T-cell (primary cell): ENCODE measurements at places on chromosomes 1 and 21.
A peak's percentile ranks its signal among the peaks of the same experiment; 100 is the strongest.

DNA sequence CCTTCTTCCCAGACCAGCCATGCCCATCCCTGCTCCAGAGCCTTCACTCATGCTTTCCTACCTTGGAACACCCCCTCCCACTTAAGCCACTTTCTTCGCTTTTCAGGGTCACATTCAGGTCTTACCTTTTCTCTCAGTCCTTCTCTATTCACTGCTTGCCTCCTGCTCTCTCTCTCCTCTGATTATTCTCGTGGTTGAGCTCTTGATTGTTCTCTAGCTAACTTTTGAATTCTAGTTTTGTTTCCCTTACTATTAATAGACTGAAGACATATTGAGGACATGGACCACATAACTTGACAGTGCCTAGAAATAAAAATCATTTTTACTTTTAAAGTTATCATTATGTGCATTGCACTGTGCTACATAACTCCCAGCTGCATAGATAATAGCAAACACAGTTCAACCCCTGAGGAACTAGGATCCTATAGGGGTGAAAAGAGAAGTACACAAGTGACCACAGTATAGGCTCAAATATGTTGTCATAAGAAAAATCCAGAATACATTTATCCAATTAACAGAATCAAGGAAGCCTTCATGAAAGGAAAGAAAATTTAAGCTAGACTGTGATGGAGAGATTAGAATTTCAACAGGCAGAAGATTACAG lies 21.5 kb downstream of the INSL5 start:
- no peak for DNase-seq

DNA sequence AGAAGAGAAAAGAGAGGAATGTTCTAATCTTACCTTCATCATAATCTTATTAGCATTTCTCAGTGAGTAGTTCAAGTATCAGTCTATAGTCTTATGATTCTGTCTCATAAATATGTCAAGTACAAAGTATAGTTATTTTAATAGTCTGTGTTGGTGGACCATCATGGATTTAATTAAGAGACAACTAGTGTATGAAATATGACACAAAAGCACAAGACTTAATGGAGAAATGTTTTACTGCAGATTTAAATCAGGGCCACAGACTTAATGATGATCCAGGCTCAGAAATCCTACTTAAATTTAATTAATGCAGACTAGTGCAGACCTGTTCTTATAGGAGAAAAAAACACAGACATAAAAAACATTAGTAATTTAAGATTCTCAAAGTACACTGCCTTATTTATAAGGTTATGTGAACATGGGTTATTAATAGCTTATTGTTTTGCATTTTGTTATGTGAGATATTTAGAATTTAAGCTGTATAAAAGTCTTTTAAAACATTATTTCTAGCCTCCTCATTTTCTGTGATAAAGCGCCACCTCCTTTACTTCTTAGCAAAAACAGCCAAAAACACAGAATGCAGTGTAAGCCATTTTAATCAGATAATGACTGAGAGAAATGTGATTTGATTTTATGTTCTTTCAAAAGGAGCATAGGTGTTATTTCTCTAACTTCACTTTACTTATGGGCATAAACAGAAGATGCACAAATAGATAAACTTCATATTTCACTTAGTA lies 255.0 kb upstream of the SNX7 start:
- no peak for DNase-seq

GRCh38 chr1:177627148-177627910 lies 342.5 kb downstream of the SEC16B start:
- DNase-seq = no peak

- no peak for DNase-seq
Observed at GRCh38 chr1:205599669-205600042, 32.2 kb downstream of the ELK4 start.

DNA sequence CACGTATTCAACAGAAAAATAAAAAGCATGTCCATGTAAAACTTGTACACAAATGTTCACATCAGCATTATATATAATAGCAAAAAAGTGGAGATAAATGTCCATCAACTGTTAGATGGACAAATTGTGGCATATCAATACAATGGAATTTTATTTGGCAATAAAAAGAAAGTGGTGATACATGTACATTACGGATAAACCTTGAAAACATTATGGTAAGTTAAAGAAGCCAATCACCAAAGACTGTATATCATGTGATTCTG lies 76.9 kb downstream of the EIF4G3 start:
- DNase-seq = no peak

GRCh38 chr1:109891930-109892329 lies 18.7 kb upstream of the CSF1 start:
- DNase-seq = no peak

GRCh38 chr1:17485281-17485680 lies 45.8 kb upstream of the RCC2 start:
- no peak for DNase-seq

GRCh38 chr1:2967881-2968280 lies 53.4 kb upstream of the ACTRT2 start:
- no peak for DNase-seq

DNA sequence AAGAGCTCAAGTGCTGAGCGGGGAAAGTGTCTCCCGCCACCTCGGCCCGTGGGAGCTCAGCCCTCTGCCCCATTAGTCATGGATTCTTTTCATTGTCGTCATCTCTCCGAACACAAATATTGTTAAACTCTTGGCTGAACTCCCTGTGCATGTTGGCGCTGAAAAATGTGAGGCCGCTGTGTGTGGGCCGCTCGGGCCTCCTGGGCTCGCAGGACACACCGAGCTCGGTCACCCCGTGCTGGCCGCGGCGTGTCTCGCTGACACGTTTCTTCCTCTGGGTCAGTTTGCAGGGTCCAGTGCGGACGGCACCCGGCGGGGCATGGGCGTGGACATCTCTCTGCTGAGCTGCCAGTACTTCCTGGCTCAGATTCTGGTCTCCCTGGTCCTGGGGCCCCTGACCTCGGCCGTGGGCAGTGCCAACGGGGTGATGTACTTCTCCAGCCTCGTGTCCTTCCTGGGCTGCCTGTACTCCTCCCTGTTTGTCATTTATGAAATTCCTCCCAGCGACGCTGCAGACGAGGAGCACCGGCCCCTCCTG lies 25.6 kb downstream of the SLC45A1 start:
- DNase-seq = no peak

DNA sequence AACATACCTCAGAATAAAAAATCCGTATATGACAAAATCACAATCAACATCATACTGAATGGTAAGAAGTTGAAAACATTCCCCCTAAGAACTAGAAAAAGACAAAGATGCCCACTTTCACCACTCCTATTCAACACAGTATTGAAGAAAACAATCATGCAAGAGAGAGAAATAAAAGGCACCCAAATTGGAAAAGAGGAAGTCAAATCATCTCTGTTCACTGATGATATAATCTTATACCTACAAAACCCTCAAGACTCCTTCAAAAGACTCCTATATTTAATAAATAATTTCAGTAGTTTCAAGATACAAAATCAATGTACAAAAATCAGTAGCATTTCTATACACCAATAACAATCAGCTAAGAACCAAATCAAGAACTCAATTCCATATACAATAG lies 14.7 kb downstream of the PGLYRP4 start:
- DNase-seq = no peak

DNA sequence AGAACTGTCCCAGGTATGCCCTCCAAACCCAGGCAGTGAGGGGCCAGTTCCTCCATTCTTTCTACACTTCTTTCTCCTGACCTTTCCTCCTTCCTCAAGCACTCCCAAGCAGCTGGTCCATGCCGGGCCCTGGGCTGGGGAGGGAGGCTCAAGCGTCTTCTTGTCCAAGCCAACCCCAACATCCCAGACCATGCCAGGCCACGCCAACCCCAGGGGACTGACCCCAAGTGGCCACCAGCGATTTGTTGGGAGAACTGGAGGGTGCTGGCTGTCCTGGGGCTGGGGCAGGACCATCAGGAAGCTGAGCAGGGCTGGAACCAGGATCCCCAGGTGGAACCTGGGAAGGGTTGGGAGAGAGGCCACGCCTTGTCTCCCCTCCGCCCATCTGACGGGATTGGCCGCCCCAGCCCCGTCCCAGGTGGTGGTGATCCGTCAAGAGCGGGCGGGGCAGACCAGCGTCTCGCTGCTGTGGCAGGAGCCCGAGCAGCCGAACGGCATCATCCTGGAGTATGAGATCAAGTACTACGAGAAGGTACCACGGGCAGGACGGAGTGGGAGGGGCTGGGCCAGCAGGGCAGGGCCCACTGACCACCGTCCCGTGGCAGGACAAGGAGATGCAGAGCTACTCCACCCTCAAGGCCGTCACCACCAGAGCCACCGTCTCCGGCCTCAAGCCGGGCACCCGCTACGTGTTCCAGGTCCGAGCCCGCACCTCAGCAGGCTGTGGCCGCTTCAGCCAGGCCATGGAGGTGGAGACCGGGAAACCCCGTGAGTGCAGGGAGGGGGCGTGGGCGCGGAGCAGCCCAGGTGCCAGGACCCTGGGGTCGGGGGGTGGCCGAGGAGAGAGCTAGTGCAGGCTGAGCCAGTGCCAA lies 29.9 kb downstream of the EPHA8 start:
- DNase-seq = no peak

GRCh38 chr1:21633992-21634805 lies 35.0 kb downstream of the RAP1GAP start:
- no peak for DNase-seq

DNA sequence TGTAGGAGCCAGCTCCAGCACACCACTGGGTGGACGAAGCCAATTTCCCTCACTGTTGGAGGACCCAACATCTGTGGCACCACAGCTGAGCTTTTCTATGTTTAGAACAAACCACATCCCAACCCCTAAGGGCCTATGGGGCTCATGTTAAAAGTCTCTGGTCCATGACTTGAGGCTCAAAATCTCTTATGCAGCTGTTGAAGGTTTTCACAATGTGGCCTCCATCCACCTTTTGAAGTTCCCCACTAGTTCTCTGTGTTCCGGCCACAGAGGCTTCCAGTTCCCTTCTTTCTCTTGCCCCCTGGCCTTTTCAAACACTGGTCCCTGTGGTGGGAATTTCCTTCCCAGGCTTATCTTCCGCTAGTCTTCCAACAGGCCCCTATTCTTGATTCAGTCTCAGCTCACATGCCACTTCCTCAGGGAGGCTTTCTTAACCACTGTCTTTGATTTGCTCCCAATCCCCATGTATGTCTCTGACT lies 3.9 kb upstream of the IFNLR1 start:
- no peak for DNase-seq

- DNase-seq = no peak
Observed at GRCh38 chr1:32696041-32696440, 6.5 kb downstream of the SYNC start.

- DNase-seq = no peak
Observed at GRCh38 chr1:187477103-187477502, 648.4 kb downstream of the PLA2G4A start.

GRCh38 chr1:33004613-33005012 lies 32.1 kb downstream of the AK2 start:
- no peak for DNase-seq

- DNase-seq = no peak
Observed at GRCh38 chr1:216945538-216946080, 222.4 kb upstream of the ESRRG start.

DNA sequence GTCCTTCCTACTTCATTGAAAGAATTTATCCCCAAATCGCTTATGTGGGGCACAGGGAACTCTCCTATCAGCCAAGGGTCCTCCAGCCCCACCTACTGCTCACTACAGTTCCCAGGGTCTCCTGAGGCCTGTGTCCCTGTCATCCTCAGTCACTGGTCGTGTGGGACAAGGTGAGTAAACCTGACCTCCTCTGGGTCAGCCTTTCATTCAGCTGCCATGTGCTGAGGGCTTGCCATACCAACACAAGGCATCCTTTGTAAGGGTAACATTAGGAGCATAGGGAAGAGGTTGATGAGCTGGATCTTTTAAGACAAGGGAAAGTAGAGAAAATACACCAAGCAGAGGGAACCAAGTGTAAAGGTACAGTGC lies 11.2 kb upstream of the SNAPIN start:
- no peak for DNase-seq

GRCh38 chr1:109425391-109426280 lies 612 bp downstream of the PSMA5 start:
- DNase-seq = peak; percentile 40

DNA sequence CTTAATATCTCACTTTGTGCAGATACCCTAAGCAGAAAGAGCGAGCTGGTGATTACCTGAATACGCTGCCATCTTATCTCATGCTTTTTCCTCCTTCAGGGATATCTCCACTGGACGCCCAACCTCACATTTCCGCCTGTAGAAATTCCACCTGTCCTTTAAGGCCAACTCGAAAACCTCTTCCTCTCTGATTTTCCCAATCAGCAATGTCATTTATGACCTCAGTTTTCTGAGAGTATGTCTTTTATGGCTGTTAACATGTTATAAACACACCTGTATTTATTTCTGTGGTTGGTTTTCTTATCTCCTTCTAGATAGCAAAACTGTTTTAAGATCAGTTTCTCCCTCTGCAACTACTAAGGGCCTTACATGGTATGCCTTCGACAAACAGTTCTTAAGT lies 41.1 kb downstream of the CD34 start:
- no peak for DNase-seq

DNA sequence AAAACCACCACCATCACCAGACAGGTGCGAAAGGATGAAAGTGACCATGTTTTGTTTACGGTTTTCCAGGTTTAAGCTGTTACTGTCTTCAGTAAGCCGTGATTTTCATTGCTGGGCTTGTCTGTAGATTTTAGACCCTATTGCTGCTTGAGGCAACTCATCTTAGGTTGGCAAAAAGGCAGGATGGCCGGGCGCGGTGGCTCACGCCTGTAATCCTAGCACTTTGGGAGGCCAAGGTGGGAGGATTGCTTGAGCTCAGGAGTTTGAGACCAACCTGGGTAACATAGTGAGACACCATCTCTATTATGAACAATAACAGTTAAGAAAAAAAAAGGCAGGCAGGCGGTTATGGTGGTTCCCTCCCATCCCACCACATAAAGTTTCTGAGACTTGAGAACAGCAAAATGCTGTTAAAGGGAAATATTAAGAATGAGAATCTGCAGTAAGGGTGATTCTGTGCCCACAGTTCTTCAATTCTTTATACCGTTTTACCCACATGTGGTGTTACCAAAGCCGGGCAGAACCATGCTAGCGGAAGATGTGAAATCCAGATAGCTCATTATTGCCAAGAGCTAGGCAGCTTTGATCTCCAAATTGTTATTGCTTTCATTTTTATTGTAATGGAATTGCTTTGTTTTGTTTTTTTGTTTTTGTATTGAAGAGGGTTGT lies 34.5 kb upstream of the TDRD10 start:
- DNase-seq = no peak

DNA sequence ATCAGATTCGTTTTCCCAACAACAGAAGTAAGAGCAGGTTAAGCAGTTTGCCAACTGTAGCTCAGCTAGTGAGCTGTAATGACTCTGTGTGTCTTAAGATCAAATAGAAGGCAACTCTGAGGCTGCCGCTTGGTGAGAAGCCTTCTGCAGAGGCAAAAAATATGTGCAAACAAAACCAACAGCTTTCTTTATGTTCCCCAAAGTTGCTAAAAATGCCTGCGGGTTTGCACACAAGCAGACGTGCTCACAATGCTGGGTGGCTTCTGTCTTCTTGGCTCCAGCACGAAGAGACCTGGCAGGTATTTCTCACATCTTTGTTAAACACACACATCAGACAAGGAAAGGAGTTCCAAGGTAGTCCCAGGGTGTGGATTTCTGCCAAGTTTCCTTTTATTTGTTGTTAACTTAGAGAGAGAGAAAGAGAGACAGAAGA lies 158.9 kb upstream of the JUN start:
- DNase-seq = peak; percentile 13

- no peak for DNase-seq
Observed at GRCh38 chr1:40766017-40766416, 17.6 kb upstream of the KCNQ4 start.
